Natural killer cell treated with Interleukin-12 subunit alpha and Interleukin-12 subunit beta and Interleukin-15 and Interleukin-18, amount 100 ng/mL, for 72 hours (primary cell): ENCODE measurements at places on chromosomes 2 and 18.
A peak's percentile ranks its signal among the peaks of the same experiment; 100 is the strongest.

GRCh38 chr2:160666154-160667060 lies 172.8 kb upstream of the RBMS1 start:
- no peak for DNase-seq

DNA sequence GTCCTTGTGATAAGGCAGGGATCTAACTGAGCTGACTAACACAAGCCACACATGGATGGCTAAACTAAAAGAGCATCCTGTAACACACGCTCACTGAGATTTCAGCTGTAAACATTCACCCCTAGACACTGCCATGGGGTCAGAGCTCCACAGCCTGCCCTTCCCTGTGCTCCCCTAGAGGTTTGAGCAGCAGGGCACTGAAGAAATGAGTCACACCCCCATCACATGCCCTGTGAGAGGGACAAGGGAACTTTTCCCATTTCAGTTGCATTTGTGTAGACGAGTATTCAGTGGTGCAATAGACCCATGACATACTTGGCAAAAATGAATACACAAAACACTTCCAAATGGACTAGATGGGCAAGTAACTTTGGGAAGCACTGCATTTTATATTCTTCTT lies 402.4 kb upstream of the LRRTM1 start:
- DNase-seq: no peak

GRCh38 chr2:135954020-135954601 lies 31.3 kb downstream of the DARS1 start:
- DNase-seq: no peak

- no peak for DNase-seq
These were observed 158.7 kb downstream of the TDRD15 start for GRCh38 chr2:21282515-21282898.

GRCh38 chr18:75264195-75264594 lies 53.6 kb downstream of the TSHZ1 start:
- no peak for DNase-seq

DNA sequence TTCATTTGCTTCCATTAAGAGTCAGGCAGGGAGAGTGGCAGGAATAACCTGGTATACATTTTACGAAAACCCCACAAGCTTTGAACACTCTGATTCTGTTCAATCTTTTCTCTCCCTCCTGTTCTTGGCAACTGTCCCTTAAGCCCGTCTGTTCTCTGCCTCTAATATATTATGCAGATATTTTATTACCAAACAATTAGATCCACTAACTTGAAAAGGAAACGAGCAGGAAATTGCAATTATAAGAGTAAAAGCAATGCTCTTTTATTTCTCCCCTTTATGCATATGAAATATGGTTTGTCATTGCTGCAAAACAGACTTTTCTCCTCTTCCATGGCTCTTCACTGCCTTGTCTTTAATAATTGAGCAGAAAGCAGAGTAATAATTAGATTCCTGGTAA lies 149.1 kb upstream of the CELF4 start:
- no peak for DNase-seq

DNA sequence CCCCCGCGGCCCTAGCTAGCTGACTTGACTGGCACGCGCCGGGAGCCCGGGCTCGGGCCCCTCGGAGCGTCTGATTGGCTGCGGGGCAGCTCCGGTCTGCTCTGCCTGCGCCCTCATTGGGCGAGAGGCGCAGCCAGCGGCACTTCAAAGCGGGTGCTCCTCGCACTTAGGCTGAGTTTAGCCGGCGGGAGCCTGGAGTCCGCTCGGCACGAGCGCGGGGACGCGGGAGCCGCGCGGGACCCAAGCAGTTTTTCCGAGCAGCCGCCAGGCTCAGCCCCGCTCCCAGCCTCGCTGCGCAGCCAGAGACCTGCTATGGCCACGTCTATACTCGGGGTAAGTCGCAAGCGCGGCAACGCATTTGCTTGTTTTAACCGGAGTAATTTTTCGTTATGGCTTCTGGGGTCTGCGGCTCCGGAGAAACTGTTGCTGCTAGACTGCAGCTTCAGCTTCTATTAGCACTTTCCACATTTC lies at the start of gene SP9:
Gene SP9, plus strand, starts transcription at position 174 of the 471 bp plus-strand sequence. Its CDS starts 139 bp downstream, at position 313.
- DNase-seq: no peak

- DNase-seq: no peak
These were observed 156.3 kb downstream of the ZNF516 start for GRCh38 chr18:76338619-76339245.

DNA sequence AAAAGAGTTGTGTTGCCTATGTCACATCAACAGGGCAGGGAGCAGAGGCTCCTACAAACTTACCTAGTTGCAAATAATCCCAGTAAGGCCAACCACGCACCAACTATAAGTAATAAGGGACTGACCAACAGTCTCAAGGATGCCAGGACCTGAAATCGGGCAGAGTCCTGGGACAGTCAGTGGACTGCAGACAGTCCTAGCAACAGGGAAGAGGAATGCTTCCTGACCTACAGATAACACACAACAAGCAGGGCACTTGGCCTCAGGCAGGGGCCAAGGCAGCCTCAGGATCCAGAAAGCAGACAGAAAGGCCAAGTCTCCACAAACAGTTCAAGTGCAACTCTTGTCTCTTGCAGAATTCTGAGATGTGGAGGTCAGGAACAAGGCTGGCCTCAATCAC lies 56.2 kb downstream of the GALNT14 start:
- no peak for DNase-seq

GRCh38 chr2:232587512-232587911 lies 37.0 kb downstream of the EIF4E2 start:
- no peak for DNase-seq

DNA sequence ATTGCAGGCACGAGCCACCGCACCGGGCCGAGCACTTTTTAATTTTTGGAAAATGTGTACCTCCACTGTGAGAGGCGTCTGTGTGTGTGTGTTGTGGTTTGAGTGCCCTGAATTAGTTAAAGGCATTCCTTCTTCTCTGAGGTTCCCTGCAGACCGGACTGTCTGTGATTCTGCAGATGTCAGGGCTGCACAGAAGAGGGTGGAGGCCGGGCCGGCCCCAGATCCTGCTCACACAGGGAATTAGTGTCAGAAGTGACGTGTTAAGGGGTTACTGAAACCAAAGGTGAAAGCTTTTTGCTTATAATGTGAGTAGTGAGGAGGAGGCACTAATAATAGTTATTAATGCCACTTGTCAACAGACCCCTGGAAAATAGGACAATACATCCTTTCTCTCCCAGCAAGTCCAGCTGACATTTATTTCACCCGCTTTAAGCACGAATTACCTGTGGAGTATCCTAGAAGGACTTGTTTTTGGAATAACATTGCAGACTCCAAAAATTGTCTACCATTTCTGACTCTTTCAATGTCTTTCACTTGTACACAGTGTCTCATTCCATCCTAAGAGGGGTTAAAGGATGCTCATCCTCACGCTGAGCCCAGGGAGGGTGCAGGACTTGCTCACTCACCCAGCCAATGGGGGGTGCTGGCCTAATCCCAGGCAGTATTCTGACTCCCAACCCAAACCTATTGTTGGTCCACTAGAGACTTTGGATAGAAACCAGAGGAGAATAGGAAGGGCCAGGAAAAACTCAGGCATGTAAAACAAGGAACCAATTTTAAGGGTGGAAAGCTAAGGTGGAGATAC lies 16.2 kb downstream of the ARHGAP25 start:
- DNase-seq: no peak

- DNase-seq: no peak
These were observed 7.6 kb downstream of the KCNG2 start for GRCh38 chr18:79805211-79805887.

GRCh38 chr18:48919547-48919946 lies 31.2 kb downstream of the SMAD7 start:
- DNase-seq: no peak

GRCh38 chr2:45009928-45010701 lies 863 bp upstream of the SIX2 start:
- peak; percentile 53 for DNase-seq

GRCh38 chr2:122927197-122927596 lies 1097.9 kb upstream of the CNTNAP5 start:
- no peak for DNase-seq

- DNase-seq: no peak
These were observed 24.8 kb upstream of the TNS1 start for GRCh38 chr2:218027426-218028188.

- no peak for DNase-seq
These were observed 70.9 kb downstream of the AAK1 start for GRCh38 chr2:69572641-69573040.

- DNase-seq: peak; percentile 56
These were observed 72.3 kb downstream of the SMAD7 start for GRCh38 chr18:48878471-48878870.

GRCh38 chr2:4866198-4866597 lies 826.0 kb upstream of the SOX11 start:
- no peak for DNase-seq

GRCh38 chr2:228067309-228067708 lies 114.2 kb downstream of the SPHKAP start:
- no peak for DNase-seq

DNA sequence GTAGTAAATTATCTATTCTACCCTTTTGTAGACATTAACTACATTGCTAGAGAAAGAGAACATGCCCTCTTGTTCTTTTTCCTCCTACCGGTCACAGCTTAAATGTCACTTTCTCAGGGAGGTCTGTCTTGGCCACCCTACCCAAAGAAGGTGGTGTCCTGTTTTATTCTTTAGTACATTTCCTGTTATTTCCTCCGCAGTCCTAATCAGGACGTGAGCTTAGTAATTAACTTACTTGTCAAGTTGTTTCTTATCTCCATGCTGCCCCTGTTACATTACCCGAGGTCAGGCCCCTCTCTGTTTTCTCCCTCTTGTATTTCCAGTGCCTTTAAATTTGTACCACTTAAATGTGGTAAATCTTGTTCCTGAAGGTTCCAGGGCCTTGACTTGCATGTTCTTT lies 73.7 kb upstream of the RMDN2 start:
- DNase-seq: no peak

DNA sequence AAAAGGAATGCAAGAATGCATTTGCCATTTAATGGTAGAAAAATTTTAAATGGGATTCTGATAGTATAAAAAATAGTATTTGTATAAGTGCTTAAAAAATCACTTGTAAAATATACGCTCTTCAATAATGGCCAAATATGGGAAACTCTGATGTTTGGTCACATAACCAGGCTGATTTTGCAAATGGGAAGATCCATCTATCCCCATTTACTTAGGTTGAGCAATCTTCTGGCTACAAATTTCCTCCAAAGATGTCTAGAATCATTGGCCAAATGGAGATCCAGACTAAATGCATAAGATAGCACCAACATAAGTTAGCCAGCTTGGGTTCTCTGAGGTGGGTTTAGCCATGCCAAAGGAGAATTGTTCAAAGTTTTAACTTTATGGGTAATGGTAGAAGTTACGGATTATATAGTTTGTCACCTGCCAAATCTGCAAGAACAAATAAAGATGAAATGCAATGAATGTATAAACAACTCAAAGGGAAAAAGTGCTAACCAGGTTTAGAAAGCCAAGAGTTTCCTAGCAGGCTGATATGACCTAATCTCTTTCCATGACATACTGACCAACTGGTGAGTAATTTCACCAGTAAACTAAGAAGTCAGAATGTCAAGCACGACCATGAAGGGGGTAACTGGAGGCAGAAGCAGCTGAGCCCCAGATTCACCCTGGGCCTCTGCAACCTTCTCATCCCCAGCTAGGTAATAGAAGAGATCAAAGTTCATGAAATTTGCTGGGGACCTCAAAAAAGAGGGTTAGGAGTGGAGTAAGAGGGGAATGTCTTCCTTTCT lies 10.0 kb downstream of the RHOB start:
- no peak for DNase-seq

DNA sequence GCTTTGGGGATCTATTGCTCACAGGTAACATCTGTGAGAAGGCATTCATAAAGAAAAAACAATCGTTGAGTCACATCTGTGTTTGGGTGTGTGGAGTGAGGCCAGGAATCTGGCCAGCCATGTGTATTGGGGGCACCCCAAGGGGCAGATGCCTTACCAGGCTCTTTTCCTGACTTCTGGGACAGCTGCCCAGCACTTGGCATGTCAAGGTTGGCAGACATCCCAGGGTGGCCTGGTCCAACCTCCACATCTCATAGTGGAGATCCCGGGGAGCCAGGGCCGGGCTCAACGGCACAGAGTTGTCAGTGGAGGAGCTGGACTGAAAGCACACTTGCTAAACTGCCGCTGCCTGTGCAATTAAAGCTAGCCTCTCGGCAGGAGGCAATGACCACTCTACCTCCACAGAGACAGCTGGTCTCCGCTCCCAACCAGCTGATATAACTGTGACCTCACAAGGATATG lies 75.3 kb upstream of the MGAT4A start:
- no peak for DNase-seq

DNA sequence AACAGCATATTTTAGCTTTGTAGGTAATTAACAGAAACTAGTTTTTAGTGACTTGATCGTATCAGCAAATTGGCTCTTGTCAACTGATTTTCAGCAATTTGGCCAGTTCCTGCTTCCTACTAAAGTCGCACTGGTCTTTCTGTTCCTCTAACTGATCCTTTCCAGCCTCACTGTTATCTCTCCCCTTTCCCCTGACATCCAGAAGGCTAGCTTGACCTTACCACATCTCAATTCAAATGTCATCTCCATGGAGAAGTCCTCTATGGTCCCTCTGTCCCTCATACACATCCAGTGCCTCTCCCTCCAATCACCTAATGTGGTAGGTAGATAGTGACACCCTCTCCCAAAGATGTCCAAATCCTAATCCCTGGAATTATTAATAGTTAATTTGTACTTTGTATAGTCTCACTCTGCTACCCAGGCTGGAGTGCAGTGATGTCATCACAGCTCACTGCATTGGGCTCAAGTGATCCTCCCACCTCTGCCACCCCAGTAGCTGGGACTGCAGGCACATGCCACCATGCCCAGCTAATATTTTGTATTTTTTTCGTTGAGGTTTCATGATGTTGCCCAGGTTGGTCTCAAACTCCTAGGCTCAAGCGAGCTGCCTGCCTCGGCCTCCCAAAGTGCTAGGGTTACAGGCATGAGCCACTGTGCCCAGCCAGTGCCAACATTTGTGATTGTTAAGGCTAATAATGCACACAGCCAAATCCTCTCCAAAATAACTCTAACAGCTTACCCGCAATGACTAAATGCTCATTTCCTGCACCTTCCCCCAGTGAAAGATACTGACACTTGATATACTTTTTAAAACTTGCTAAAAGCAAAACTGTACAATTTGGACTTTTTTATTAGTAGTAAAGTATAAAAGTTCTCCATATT lies 16.9 kb downstream of the PSTPIP2 start:
- no peak for DNase-seq

DNA sequence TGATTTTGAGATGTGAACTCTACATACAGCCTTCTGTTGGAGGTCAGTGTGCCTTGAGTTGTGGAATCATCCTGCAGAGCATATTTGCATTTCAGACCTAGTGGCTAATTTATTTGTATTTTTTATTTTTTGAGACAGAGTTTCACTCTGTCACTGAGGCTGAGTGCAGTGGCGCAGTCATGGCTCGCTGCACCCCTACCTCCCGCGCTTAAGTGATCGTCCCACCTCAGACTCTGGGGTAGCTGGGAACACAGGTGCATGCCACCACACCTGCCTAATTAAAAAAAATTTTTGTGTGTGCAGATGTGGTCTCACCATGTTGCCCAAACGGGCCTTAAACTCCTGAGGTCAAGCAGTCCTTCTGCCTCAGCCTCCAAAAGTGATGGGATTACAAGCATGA lies 104.4 kb downstream of the ASXL3 start:
- no peak for DNase-seq

- DNase-seq: no peak
These were observed 32.6 kb upstream of the RAPH1 start for GRCh38 chr2:203567691-203568090.

GRCh38 chr18:77071711-77072292 lies 60.8 kb downstream of the MBP start:
- DNase-seq: no peak

- DNase-seq: no peak
These were observed 212.3 kb downstream of the CDH20 start for GRCh38 chr18:61545281-61546245.
